Fibroblast of lung (primary cell): ENCODE measurements at places on chromosomes 11 and 22. TPM values are rescaled to one million over a fixed set of nuclear protein-coding genes. Genes with fewer than 3 reads are reported as not detected.

NUCB2 gene
- total RNA-seq: 158 and 176 TPM in 2 replicates

PTGDR2 gene
- 0.26 and 0.33 TPM in 2 replicates for total RNA-seq

INS gene
- total RNA-seq: not detected in 2 replicates

ART1 gene
- total RNA-seq: not detected in 2 replicates

PATE4 gene
- total RNA-seq: not detected in 2 replicates

TUBA8 gene
- total RNA-seq: 0.51 and 0.83 TPM in 2 replicates

SCGB1A1 gene
- not detected in 2 replicates for total RNA-seq

SPA17 gene
- 10.0 and 18.0 TPM in 2 replicates for total RNA-seq
